ENCODE measurements at places on chromosomes 11 and 22. TPM values are rescaled to one million over a fixed set of nuclear protein-coding genes. Genes with fewer than 3 reads are reported as not detected.

DNA sequence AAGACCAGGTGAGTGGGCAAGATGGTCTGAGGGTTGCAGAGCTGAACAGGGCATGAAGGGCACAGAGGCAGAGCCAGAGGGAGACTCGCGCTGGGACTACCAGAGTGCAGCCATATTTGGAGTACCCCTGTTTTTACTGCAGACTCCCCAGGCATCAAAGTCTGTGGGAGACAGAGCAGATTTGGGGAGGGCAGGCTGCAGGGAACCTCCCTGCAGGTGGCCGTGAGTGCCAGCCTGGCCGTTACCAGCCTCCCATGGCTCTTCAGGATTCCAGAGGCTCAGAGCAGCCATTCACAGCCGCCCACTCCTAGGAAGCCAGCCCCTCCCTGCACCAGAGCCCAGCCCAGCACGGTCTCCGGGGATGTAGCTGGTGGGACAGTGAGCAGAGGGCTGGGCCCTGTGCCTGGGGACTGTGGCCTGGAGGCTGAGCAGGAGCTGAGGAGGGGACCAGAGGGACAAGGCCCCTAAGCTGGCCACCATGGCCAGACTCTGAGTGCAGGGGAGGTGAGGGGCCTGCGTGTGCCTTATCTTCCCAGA, at the start of gene SEPTIN3:
SEPTIN3 (plus strand) TSS at position 334 of the 537 bp plus-strand sequence. CDS start 2,050 bp downstream, outside the sequence.
- no peaks in the 10 kb centered on the region for H3K36me3 ChIP-seq
- no peaks in the 10 kb centered on the region for H3K27me3 ChIP-seq
- no peaks in the 10 kb centered on the region for H3K4me1 ChIP-seq
- no peak within 1 kb of the TSS for H3K27ac ChIP-seq
- H3K4me3 ChIP-seq = no peak within 1 kb of the TSS

DNA sequence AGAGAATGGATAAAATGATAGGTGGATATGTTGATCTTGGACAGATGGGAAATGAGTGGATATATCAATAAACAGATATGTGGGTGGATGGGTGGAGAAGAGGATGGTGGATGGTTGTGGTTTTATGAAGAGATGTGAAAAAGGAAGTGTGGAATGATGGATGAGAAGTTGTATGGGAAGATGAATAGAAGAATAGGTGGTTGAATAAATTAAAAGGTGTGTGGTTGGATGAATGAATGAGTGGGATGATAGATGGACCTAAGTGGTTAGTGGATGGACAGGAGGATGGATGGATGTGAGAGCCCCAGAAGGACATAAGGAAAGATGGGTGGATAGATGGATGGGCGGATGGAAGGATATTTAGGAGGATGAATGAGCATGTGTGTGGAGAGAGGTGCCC, 913 bp upstream of the CD44 start:
- H3K4me1 ChIP-seq = peaks cover 48% of the 10 kb centered on the region
- no peaks in the 10 kb centered on the region for H3K27me3 ChIP-seq
- H3K4me3 ChIP-seq = peak overlapping the region; percentile 84
- no peak for DNase-seq
- no peaks in the 10 kb centered on the region for H3K36me3 ChIP-seq

- DNase-seq = no peak
- H3K27me3 ChIP-seq = no peaks in the 10 kb centered on the region
- H3K4me3 ChIP-seq = peak overlapping the region; percentile 50
- H3K4me1 ChIP-seq = peaks cover 55% of the 10 kb centered on the region
- H3K27ac ChIP-seq = no peak overlapping the region
- H3K36me3 ChIP-seq = peaks cover 5% of the 10 kb centered on the region
These were observed 6.0 kb downstream of the SCARF2 start for GRCh38 chr22:20431511-20432192.

DNA sequence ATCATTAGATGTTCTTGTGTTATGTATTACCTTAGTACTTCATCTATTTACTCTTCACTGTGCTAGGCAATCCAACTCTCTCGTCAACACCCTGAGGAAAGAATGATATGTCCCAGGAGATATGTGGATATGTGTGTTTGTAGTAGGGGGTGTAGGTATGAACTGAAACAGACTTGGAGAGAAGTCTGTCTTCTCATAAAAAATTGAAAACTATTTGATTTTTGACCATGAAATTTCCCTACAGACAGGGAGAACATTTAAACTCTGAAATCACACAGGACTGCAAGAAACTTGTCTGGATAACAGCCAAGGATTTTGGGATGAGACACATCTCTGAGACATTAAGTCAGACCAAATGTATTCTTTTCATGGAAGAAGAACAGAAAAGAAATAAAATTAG, 967.0 kb upstream of the FAT3 start:
- DNase-seq = no peak
- no peaks in the 10 kb centered on the region for H3K36me3 ChIP-seq
- no peak overlapping the region for H3K27ac ChIP-seq

SHANK2 gene
- total RNA-seq = 12.8 TPM
